ENCODE measurements at places on chromosomes 4 and X. TPM values are rescaled to one million over a fixed set of nuclear protein-coding genes. Genes with fewer than 3 reads are reported as not detected.

The STBD1 gene
- 26.2 TPM for total RNA-seq

DNA sequence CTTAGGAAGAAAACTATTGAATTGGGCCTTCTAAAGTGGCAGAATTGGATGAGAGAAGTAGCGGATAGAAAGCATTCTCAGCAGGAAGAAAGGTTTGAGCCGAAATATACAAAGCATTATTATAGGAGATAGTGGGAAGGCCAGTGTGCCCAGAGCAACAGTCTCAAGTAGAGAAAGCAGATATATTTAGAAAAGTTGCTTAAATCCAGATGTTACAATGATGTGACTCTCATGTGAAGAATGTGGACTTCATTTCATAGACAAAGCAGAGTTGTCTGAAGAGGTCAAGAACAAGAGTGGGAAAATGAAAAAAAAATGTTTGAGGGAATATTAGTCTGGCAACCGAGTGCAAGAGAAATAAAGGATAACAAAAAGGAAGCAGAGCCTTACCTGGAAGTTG is 66.9 kb downstream of the SYNPO2 start:
- no peak overlapping the region for H3K4me3 ChIP-seq
- H3K36me3 ChIP-seq: no peaks in the 10 kb centered on the region
- no peaks in the 10 kb centered on the region for H3K4me1 ChIP-seq
- no peak overlapping the region for H3K27ac ChIP-seq

The BCAP31 gene
- 107 TPM for total RNA-seq

DNA sequence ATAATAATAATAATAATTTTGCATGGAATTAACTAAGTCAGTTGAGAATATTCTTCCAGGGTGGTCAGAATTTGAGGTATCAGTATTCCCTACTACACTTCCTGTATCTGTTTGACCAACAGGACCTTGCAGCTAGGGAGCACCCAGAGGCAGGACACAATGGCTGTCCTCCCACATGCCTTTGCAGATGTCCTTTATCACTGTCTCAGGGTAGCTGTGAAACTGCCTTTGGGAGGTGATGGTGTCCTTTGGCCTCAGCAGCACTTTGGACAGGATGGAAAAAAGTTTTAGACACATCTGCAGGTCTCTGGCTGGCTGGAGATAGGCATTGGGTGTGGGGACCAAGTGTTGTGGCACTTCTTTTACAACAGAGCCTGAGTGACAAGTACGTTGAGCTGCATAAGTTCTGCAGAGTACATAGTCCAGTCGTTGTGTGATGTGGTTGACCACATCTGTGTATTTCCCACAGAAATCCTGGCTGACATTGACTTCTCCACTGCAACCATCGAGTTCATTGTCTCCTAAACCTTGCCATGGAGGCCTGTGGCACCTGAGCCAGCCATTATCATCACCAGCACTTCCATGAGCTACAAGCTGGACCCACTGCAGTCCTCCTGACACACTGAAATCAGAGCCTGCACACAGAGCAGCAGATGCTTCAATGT is 19.1 kb upstream of the UBA6 start:
- no peaks in the 10 kb centered on the region for H3K36me3 ChIP-seq
- H3K27me3 ChIP-seq: no peaks in the 10 kb centered on the region
- no peaks in the 10 kb centered on the region for H3K4me1 ChIP-seq
- no peak overlapping the region for H3K4me3 ChIP-seq

DNA sequence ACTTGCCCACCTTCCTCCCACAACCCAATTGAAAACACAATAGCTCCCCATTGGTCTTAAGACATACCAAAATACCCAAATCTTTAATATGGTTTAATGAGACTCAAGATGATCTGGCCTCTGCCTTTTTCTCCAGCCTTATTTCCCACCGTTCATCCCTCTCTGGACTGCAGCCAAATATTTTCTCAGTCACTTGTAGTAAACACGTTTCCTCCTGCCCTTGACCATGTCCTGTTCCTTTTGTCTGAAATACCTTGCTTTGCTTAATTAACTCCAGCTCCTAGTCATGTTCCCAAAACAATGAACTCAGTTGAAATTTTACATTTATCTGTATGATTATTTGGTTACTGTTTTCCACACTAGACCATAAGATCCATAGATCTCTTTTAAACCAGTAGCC is 8.4 kb upstream of the NUP54 start:
- H3K27ac ChIP-seq: no peak overlapping the region
- H3K36me3 ChIP-seq: no peaks in the 10 kb centered on the region
- H3K4me1 ChIP-seq: no peaks in the 10 kb centered on the region
- DNase-seq: no peak

DNA sequence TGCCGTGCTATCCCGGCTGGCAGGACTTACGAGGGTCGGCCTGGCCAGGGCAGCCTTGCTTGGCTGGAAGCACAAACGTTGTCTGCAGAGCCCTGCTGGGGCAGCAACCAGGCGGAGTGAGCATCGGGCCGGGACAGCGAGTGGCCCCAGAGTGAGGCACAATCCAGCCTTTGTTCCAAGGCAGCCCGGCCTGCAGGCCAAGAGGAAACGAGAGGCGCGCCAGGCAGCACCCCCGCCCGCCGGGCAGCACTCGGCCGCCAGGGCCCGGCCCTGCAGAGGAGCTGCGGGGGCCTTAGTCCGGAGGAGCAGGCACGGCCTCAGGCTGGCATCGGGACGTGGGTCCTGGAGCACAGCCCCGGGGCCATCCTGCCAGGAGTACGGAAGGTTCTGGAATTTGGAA is 24.1 kb downstream of the FGFRL1 start:
- no peak for DNase-seq
- H3K27me3 ChIP-seq: no peaks in the 10 kb centered on the region
- no peak overlapping the region for H3K27ac ChIP-seq

The DMRTC1 gene
- total RNA-seq: not detected

The CXCL13 gene
- total RNA-seq: 0.18 TPM

GRCh38 chrX:25536307-25536970 is 520.7 kb upstream of the ARX start:
- H3K4me1 ChIP-seq: no peaks in the 10 kb centered on the region
- H3K27ac ChIP-seq: no peak overlapping the region
- DNase-seq: no peak
- H3K36me3 ChIP-seq: no peaks in the 10 kb centered on the region
- H3K4me3 ChIP-seq: no peak overlapping the region

The CDX4 gene
- total RNA-seq: not detected

The PIN4 gene
- 9.3 TPM for total RNA-seq

The FAM156A gene
- 9.7 TPM for total RNA-seq

GRCh38 chrX:129781134-129781672 is 1.5 kb downstream of the SASH3 start:
- peak overlapping the region; percentile 29 for H3K4me3 ChIP-seq
- no peak overlapping the region for H3K27ac ChIP-seq
- no peaks in the 10 kb centered on the region for H3K27me3 ChIP-seq
- H3K4me1 ChIP-seq: no peaks in the 10 kb centered on the region
- H3K36me3 ChIP-seq: no peaks in the 10 kb centered on the region

- H3K36me3 ChIP-seq: no peaks in the 10 kb centered on the region
- no peaks in the 10 kb centered on the region for H3K27me3 ChIP-seq
- DNase-seq: no peak
- H3K4me1 ChIP-seq: no peaks in the 10 kb centered on the region
- H3K4me3 ChIP-seq: no peak overlapping the region
- no peak overlapping the region for H3K27ac ChIP-seq
These were observed 19.1 kb downstream of the FGFRL1 start for GRCh38 chr4:1030559-1030958.

- DNase-seq: no peak
- no peaks in the 10 kb centered on the region for H3K4me1 ChIP-seq
- no peaks in the 10 kb centered on the region for H3K36me3 ChIP-seq
- H3K27me3 ChIP-seq: no peaks in the 10 kb centered on the region
These were observed 26.3 kb downstream of the AREG start for GRCh38 chr4:74471264-74471663.

The CABS1 gene
- total RNA-seq: not detected

- H3K36me3 ChIP-seq: no peaks in the 10 kb centered on the region
- H3K4me1 ChIP-seq: no peaks in the 10 kb centered on the region
- no peak for DNase-seq
- H3K27me3 ChIP-seq: peaks cover 3% of the 10 kb centered on the region
These were observed 715.2 kb upstream of the HTR2C start for GRCh38 chrX:113868711-113869110.

The SATL1 gene
- total RNA-seq: not detected

All from right lobe of liver (tissue), 6 donors.